T-cell (primary cell): ENCODE measurements at places on chromosomes 6 and 20.

GRCh38 chr6:127069659-127070279, 48.7 kb upstream of the RSPO3 start:
- no peak for DNase-seq

DNA sequence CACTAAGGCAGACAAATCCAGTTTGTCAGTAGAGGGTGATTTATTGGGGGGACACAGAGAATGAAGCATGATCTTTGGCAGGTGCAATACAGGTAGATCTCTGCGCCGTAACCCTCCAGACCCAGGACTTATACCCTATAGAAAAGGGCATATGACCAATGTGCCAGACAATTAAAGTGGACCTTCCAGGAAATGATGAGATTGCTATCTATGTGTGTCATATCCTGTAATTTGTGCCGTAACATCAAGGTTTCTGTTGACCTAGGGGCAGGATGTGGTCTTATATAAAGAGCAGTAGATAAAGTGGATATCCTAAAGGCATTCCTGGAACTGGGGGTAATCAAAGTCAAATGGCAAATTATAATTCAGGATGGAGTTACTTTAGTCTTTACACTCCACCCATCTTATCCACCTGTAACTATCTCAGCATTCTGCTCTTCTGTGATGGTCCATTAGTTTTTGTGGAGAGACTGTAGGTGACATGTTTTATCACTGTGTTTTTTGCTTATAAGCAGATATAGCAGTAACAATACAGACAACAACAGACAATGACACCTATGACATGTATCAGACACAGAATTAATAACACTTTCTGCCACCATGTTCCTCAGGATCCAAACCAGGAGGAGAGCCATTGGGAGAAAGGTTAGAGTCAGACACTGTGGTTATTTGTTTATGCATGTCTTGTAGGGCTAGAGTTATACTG, 43.1 kb upstream of the ZNF337 start:
- no peak for DNase-seq

DNA sequence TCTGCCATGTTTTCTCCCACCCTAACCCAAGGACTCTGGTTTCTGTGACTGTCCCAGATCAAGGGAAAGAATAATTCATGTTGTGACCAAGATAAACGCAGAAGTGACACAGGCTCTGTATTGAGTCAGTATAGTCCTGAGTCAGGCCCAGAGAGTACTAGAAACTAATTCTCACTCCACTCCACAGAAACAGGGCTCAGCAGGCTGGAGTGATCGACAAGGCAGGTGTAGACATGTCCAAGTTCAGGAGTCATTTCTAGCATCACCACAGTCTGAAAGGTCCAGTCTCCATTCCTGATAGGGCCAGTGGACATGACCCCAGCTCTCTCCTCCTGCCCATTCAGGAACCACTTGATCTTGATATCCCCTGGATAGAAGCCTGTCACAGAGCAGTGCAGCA, 2.7 kb downstream of the HLA-DOB start:
- DNase-seq, result no peak

DNA sequence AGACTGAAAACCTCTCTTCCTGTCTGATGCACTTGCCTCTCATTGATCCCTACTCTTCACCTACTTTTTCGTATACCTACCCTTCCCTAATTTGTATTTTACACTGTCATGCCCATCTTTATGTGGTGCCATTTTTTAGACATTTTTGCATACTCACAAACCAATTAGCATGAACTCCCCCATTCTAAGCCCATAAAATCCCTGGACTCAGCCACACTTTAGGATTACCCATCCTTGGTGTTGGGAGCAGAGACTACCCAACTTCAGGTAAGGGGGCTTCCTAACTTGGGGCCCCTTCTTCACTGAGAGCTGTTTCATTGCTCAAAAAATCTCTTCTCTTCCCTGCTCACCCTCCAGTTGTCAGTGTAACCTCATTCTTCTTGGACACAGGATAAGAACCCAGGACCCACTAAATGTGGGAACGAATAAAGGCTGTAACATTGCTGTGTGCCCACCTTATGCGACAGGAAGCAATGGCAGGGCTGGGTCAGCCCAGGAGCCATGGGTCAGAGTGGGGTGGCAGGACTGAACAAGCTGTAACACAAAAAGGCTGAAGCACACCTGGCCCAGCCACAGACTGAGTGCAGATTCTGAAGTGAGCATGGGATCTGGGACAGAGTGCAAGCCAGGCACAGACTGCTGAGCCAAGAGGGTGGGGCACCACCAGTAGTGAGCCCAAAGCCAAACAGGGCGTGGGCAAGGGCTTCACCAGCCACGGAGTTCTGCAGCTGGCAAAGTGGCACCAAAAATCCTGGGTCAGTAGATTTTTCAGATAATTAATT, 789.1 kb upstream of the HS3ST5 start:
- no peak for DNase-seq

DNA sequence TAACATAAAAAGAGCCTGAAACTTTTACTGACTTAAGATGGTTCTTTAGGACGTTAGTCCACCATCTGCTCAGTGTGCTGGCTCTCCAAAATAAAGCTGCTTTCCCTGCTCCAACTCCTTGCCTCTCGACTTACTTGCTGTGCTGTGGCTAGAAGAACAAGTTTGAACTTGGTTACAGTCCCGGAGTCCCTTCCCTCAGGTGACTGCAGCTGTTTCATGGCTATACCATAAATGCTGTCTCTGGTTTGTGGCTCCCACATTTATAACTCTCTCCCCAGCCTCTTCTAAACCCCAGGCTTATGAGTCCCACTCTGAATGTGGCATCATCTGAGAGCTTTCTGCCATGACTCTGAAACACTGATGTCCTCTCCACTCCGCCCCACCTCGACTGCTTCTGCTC, 306.4 kb upstream of the PRND start:
- no peak for DNase-seq

GRCh38 chr6:2129182-2129621, 116.2 kb downstream of the GMDS start:
- no peak for DNase-seq

DNA sequence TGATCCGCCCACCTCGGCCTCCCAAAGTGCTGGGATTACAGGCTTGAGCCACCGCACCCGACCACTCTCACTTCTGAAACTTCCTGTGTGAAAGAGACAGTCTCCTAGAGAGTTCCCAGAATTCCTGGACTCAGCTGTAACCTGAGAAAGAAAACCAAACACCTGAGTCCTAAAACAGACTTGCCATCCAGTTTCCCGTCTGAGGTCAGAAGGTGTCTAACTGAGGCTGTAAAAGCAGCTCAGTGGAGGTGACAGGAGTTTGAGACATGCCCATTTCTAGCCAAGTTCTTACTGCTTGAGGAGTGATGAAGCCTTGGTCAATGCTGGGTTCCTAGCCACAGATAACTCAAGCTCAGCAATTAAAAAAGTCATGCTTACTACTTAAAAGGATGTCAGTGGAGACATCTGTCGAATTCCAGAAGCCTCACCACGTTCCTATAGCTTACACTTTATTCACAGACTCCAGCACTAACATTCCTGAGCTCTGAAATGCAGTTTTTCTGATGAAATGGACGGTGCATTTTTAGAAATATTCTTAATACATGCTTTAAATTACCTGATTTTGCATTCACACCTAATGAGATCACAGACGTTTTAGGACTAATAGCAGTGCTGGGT, 6.1 kb downstream of the UQCC2 start:
- no peak for DNase-seq

DNA sequence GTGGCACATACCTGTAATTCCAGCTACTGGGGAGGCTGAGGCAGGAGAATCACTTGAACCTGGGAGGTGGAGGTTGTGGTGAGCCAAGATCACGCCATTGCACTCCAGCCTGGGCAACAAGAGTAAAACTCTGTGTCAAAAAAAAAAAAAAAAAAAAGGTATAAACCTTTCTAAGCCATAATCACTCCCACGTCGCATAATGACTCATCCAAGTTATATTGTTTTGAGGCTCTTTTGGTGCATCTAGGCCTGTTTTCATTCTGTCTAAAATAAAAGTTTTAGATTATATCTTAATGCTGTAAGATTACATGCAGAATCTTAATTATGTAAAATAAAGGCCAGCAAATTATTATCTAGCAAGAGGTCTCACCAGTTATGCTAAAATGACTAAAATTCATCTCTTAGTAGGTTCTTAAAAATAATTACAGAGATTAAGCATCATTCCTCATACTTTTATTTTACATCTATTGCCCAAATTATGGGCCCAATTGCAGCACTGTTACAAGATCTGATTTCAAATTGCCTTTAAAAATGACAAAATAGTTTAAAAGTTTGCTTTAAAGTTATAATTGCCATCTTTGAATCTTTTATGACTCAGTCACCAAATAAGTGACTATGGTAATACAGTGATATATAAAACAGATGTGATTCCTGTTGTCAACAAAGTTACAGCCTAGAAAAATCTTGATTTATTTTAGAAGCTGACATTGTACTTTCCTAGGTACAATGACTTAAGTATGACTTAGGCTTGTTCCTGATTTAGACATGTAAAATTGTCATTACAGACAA, 10.4 kb upstream of the SUMO4 start:
- no peak for DNase-seq

DNA sequence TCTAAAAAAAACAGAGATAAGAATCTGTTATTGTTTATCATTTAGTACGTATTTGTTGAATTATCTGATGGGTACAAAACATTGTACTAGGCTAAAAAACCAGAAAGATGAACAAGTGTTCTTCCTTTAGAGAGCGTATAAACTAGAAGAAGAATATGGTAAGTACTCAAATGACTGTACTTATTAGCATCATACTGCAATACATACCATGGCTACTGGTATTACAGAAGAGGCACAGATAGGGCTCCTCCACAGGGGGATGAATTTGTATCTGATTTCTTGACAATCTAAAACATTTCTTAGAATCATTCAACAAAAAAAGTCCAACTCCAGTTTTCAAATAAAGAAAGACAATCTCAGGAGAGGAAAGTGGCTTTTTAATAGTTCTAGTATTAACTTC, 118.0 kb upstream of the THEMIS start:
- DNase-seq, result no peak

DNA sequence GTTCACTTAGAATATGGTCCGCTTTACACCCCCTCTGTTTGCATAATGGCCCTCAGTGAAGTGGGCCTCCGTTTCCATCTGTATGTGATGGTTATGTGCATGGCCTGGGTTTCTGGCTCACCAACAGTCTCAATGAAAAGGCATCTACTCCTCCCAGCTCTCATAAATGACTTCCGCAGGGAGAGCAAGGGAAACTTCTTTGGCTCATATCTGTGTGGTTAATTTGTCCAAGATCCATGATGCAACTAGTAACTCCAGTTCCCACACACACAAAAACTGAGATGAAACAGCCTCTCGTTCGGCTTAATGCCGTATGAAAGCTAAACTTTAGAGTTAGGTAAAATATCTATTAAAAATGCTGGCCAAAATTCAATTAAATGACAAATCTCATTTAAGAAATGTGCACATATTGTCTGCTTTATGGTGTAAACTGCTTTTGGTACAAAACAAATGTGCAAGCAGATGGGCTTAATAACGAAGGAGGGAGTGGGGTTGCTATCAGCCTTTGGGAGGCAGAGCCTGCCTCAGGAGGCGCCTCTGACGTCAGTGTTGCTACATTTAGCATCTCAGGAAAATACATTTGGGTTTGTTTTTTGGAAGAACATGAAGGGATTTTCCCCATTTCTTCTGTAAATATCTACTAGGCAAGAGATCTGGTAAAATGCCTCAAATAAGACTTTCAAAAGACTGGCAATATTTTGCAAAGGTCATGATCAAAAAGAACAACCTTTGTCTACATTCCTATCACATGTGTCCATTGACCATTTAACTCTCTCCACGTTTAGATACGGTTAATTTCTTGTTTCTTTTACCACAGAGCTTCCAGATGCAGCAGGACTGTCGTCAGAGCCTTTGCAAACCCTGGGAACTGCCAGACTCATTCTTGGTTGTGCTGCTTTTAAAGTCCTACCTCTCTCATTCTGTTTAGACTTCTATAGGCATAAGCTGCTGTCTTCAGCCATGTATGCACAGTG, 96.8 kb downstream of the ARMC2 start:
- no peak for DNase-seq

GRCh38 chr6:84082689-84083265, 49.2 kb downstream of the MRAP2 start:
- no peak for DNase-seq

DNA sequence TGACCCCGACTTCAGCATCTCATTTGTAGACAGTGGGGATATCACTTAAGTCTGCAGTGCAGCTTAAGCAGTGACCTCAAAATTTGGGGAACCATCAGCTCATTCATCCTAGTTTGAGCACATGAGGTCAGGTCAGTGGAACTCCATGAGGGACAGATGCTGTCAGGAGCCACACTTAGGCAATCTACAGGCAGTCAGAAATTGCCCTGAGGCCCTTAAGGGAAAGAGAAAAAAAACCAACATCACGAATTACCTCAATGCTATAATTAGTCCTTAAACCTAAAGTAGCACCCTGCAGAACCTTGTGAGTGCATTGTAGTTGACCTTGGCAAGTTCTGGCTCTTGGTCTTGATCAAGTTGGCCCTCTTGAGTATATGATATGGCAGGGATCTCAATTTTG, 21.1 kb downstream of the TMEM74B start:
- DNase-seq, result no peak

GRCh38 chr6:157312757-157313156, 10.6 kb downstream of the TMEM242 start:
- DNase-seq, result no peak

GRCh38 chr6:11298651-11299420, 66.4 kb upstream of the NEDD9 start:
- no peak for DNase-seq

GRCh38 chr6:118750143-118750542, 98.8 kb upstream of the CEP85L start:
- no peak for DNase-seq

DNA sequence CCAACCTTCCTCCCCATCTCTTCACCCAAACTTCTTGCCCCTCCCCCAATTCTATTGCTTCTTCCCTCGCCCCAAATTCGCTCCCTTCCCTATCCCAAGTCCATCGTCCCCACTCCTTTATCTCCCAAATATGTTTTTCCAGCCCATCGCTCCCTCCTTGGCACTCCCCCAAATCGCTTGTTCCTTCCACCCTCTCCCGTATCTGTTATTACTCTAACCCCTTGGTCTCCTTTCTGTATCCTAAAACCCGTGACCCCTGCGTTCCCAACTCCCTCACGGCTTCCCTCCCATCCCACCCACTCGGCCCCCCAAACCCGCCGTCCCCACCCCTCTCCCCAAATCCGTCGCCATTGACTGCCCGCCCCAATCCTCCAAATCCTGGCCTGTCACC, 584 bp downstream of the MTCH1 start:
- DNase-seq, result no peak

DNA sequence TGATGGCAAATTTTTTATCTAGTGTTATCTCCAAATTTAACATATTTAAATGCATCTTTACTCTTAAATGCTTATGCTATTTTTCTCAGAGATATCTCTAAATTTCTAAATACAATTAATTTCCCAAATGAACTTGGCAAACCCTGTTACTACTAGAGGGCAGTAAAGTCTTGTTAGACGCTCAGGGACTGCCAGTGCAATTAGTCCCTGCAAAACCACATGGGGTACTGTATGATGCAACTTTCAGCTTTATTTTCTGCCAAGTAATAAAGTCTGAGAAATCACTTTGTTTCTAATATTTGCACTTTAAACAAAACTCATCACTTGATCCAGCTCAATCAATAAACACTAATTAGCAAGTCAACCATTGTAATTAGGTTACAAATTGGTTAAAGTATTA, 76.0 kb upstream of the ADGRB3 start:
- DNase-seq, result no peak
